ENCODE measurements at places on chromosomes 1 and 21.

DNA sequence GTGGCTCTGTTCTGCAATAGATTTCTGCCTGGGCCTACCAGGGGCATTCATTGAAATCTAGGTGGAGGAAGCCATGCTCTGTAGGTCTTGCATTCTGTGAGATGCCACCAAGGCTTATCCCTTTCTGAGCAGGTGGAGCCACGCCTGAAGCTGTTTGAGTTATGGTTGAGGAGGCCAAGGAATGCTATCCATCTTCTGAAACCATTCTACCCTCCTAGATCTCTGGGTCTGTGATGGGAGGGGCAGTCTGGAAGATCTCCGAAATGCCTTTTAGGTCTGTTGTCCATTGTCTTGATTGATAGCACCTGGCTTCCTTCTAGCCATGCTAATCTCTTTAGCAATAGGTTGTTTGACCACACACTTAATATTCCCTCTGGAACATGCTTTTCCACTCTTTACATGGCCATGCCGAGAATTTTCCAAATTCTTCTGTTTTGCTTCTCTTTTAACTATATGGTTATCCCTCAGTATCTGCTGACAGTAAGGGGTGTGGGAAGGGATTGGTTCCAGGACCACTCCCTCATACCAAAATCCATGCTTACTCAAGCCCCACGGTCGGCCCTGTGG is 45.2 kb downstream of the AK4 start:
- DNase-seq, result no peak

DNA sequence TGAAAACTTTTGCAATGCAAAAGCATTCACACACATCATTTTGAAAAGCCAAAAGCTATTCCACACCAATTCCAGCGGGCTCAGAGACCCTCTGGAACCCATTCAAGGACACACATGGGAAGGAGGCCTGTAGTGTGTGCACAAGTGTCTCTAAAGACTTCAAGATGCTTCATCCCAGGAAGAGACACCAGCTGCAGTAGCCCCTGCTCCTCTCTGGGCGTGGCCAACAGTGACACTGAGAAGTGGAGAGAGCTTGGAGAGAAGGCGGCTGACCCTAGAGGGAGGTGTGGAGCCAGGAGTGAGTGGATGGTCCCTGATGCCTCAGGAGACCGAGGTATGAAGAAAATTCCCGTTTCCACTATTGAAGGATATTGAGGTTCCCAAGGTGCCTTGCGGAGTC is 14.9 kb upstream of the TNNI1 start:
- DNase-seq, result no peak

DNA sequence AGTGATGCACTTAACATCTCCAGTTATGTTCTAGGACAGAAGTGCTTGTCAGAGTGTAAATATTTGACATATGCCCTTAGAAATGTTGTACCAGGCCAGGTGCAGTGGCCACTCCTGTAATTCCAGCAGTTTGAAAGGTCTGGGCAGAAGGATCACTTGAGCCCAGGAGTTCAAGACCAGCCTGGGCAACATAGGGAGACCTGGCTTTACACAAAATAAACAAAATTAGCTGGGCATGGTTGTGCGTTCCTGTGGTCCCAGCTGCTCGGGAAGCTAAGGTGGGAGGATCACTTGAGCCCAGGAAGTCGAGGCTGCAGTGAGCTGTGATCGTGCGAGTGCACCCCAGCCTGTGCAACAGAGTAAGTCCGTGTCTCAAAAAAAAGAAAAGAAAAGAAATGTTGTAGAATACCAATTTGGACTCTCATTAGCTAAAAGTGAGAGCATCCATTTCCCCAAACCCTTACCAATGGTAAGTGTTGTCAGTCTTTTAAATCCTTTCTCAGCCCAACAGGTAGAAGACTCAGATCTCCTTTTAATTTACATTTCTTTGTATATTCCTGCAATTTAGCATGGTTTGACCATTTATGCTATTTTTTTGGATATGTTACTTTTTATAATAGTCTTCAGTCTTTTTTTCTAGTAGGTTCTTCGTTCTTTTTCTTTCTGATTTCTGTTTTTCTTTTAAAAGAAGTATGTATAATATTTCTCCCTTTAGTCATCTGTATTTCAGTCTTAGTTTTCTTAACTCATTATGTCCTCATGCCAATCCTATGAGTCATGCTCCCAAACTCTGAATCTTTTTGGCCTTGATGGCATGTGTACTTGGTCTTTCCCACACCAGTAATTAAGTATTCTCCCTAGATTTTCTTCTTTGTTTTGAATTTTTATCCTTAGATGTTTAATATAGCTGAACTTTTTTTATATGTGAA is 74.4 kb downstream of the CAMTA1 start:
- no peak for DNase-seq

DNA sequence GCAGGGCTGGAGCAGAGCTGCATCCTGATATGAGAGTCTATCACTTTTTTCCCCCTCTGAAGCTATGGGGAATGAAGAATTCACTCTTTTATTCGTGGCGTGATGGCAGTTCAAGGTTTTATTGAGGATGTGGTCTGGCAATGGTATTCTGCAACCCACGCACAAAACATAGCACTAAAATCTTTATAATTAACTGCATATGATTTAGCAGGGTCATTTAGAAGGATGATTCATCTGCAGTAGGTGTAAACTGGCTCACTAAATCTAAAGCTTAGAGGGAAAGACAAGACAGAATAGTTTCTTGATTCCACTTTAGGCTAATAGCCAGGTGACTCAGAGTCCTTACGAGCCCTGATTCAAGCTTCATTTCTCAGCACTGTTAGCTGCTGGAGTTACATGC is 25.0 kb upstream of the CHRM3 start:
- no peak for DNase-seq

GRCh38 chr1:162062542-162063015 is 6.9 kb upstream of the NOS1AP start:
- no peak for DNase-seq

DNA sequence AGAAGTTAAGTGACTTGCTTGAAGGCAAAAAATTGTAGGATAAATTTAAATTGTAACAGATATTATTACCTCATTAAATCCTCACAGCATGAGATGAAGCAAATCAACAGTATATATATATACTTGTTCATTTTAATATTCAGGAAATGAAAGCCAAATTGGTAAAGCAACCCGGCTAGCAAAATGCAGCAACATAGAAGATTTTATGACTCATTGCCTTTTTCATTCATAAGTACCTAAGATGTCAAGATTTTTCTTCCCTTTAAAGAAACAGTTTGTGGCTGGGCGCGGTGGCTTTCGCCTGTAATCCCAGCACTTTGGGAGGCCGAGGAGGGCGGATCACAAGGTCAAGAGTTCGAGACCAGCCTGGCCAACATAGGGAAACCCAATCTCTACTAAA is 190.5 kb upstream of the NRIP1 start:
- no peak for DNase-seq

DNA sequence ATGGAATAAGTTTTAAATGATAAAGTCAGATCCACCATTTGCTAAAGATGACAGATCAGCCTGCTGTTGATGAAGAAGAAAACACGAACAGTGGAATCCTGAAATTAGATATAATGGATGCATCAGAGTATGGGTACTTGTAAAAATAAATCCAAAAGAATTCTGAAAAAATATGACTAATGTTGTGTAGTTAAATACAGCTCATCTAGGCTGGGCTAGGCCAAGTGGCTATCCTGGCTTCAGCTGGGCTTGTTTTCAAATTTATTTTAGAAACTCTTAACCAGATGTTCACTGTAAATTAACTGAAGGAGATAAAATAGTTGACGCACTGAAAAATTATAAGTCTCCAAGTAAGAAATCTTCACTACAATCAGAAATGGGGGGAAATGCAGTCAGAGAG is 7.4 kb upstream of the RGS2 start:
- DNase-seq, result no peak

DNA sequence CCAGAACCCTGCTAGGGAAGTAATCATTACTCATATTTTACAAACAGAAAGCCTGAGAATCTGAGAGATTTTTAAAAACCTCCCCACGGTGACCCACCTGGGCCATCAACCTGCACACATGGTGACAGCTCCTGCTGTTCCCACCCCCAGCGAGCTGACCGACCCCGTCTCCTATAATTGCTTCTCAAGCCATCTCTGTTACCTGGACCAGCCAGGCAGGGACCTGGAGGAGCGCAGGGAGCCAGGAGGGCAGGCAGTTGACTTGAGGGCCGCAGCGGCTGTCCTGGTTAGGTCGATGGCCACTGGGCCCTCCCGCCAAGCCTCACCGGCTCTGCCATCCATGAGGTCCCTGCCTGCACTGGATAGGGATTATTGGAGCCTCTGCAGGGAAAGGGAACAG is 7.7 kb downstream of the TFF2 start:
- no peak for DNase-seq

GRCh38 chr1:36740446-36740845 is 257.7 kb upstream of the CSF3R start:
- DNase-seq, result no peak

DNA sequence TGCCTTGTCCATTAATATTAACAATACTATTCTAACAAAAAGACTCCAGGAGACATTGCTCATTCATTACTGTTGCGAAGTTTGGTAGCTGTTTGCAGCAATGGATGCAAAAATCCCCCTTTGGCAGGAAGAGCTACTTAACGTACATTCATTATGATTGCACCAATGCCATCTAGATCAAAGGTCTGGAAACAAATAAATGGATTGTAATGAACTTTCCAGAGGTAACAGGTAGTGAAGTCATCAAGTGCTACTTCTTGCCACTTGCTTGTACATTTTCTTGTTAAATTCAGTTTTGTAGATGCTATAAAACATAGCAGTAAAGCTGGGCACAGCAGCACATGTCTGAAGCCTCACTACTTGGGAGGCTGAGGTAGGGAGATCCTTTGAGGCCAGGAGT is 93.9 kb downstream of the DDAH1 start:
- DNase-seq, result no peak

DNA sequence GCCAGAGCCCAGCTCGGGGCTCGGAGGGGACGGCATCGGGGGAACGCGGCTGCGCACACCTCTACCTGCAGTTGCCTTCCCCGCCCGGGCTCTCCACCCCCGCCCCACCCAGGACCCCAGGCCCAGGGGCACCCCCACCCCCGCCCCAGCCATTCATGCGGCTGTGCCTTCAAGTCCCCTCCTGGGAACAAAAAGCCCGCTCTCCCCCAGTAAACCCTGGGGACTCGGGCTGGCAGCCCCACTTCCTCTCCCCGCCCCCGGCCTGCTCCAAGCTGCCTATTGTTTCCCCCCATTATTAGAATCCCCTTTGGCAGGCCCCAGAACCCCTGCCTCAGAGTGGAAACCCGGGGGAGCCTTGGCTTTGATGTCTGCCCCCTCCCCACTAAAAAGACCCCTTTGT is 18.0 kb downstream of the MEGF6 start:
- no peak for DNase-seq

- DNase-seq, result no peak
These were observed 322 bp downstream of the C1orf162 start for GRCh38 chr1:111474106-111474505.

GRCh38 chr1:50667710-50668356 is 244.6 kb upstream of the DMRTA2 start:
- DNase-seq, result no peak

- peak; percentile 77 for DNase-seq
These were observed 109.6 kb downstream of the KCNN3 start for GRCh38 chr1:154760469-154760933.

GRCh38 chr1:12167493-12168429 is 970 bp downstream of the TNFRSF1B start:
- no peak for DNase-seq

DNA sequence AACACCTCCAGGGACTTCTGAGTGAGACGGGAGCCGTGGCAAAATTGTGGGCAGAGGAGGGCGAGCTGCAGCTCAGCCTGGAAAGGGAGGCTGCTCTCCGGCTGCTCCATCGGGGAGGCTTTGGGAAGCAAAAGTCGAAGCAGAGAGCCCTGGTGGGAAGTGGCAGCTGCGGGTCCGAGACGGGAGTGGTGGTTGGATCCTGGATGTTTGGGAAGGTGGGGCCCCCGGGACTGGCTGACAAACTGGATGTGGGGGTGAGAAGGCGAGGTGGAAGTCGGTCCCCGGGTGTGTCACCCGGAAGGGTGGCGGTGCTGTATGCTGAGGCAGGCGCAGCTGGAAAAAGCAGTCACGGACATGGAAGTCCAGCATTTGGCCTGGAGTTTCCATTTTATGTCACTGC is 52.1 kb downstream of the KCNAB2 start:
- DNase-seq, result no peak

- DNase-seq, result no peak
These were observed 15.1 kb upstream of the MPL start for GRCh38 chr1:43322506-43322905.

- no peak for DNase-seq
These were observed 56.0 kb upstream of the NTPCR start for GRCh38 chr1:232894436-232894835.

- no peak for DNase-seq
These were observed 138.3 kb downstream of the FOXD2 start for GRCh38 chr1:47575855-47576757.

DNA sequence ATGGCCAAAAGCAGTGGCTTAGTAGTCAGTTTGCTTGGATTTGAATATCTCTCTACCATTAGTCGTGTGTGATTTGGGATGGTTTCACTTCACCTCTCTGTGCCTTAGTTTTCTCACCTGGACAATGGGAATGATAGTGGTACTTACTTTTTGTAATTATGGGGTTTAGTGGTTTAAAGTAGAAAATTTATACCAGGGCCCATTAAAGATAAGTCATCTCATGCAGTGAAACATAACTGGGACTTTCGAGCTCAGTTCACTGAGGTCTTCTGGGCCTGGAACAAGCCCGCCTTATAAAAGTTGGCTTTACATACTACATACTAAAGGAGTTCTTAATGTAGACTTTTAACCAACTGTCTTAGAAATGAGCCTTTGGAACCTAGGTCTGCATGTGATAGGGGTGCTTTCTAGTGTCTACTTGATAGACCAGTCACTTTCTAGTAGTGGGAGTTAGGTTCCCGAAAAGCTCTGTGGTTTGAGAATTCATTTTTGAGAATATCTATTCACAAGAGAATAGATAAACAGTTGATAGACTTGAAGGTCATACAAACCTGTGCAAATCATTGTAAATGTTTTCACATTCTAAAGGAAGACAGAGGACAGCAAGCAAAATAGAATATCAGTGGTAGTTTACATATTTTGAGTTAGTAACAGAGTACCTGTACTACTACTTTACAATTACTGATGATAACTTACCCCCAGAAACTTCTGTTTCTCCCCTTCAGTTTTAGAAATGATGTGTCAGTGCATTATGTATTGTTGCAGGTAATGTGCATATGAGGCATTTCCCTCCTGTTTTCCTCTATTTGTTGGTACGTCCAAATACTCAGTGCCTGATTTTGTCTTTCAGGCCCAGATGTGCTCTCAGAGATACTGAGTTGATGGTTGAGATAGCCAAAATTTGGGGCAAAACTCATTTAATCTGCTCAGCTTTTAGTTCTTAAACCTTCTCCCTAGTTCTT is 48.0 kb downstream of the DYRK1A start:
- DNase-seq, result no peak

- DNase-seq, result no peak
These were observed 27.8 kb upstream of the IFNAR2 start for GRCh38 chr21:33201956-33202355.

Data from activated T-helper 1 cell treated with anti-CD3 and anti-CD28 coated beads, Interleukin-2, amount 50 U/mL, for 16 hours (primary cell).